ENCODE measurements at places on chromosomes 5 and 9.

DNA sequence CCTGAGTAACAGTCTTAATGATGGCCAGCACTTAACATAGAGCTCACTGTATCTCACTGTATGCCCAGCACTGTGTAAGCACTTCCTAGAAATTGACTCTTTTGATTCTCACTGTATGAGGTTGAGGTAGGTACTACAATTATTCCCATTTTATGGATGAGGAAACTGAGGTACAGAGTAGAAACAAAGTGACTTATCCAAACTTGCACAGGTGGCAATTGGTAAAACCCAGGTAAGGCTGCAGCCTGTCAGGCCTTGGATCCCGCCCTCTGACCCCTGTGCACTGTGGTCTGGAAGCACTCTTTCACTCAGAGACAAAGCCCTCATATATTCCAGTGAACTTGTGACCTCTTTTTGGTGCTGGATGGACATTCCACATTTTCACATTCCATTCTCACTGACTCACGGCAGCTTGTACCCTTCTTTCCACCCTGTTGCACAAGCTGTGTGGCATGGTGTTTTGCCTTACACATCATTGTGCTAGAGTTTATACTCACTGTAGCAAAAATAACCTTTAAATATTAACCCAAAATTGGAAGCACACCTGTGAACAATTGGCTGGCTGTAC lies 21.7 kb downstream of the ANKRD55 start:
- DNase-seq, result no peak
- peaks cover 10% of the 10 kb centered on the region for H3K4me1 ChIP-seq
- no peaks in the 10 kb centered on the region for H3K27me3 ChIP-seq
- peak overlapping the region; percentile 90 for H3K27ac ChIP-seq

GRCh38 chr5:113437111-113437510 lies 2.3 kb upstream of the TSSK1B start:
- H3K36me3 ChIP-seq, result peaks cover 3% of the 10 kb centered on the region
- no peak overlapping the region for H3K27ac ChIP-seq
- H3K4me3 ChIP-seq, result no peak overlapping the region
- no peaks in the 10 kb centered on the region for H3K27me3 ChIP-seq

GRCh38 chr9:123742009-123742767 lies 187.7 kb downstream of the DENND1A start:
- H3K4me1 ChIP-seq, result peaks cover 6% of the 10 kb centered on the region
- no peak overlapping the region for H3K4me3 ChIP-seq
- H3K36me3 ChIP-seq, result no peaks in the 10 kb centered on the region
- no peaks in the 10 kb centered on the region for H3K27me3 ChIP-seq
- DNase-seq, result no peak
- H3K27ac ChIP-seq, result no peak overlapping the region

GRCh38 chr5:73540192-73540591 lies 25.2 kb downstream of the ANKRA2 start:
- peaks cover 3% of the 10 kb centered on the region for H3K4me1 ChIP-seq
- peak overlapping the region; percentile 20 for H3K27ac ChIP-seq
- H3K36me3 ChIP-seq, result no peaks in the 10 kb centered on the region
- no peak for DNase-seq
- no peak overlapping the region for H3K4me3 ChIP-seq
- H3K27me3 ChIP-seq, result peaks cover 9% of the 10 kb centered on the region

DNA sequence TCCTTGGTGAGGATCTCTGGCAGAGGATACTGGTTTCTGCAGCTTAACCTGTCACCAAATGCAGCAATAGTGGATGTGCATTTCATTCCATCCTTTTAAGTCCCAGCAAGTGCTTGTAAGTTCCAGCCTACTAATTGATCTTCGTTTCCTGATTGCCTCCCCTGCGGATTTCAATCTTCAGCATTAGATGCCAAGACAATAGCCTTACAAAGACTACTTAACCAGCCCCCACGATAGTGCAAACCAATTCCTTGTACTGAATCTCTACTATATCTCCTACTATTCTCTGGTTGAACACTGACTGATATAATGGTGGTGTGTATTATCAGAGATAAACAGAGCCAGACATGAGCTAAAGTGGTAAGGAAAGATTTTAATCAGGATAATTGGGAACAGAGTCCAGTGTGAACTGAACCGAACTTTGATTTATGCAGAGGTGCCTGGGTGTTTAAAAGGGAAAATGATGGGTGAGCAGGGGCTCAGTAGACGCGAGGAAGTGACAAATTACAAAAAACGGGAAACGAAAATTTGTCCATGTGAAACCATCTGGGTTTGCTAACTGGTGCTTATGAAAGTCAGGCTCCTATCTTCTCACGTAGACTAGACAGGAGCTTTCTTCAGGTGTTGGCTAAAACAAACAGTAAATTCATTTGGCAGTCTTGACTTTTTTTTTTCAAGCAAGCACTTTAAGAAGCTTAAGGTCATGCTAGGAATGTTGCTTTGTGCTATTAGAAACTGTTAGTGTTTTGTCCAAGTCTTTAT lies 106.9 kb upstream of the ST8SIA4 start:
- no peak overlapping the region for H3K4me3 ChIP-seq
- H3K36me3 ChIP-seq, result no peaks in the 10 kb centered on the region
- H3K4me1 ChIP-seq, result peaks cover 15% of the 10 kb centered on the region
- no peaks in the 10 kb centered on the region for H3K27me3 ChIP-seq

Measured in progenitor cell of endocrine pancreas (in vitro differentiated cells).